ENCODE measurements at places on chromosomes 16 and 17.

- DNase-seq = no peak
Measured at GRCh38 chr17:82202981-82203380, 9.7 kb downstream of the CCDC57 start.

GRCh38 chr17:8069587-8069860 lies 18.0 kb downstream of the ALOX12B start:
- no peak for DNase-seq

DNA sequence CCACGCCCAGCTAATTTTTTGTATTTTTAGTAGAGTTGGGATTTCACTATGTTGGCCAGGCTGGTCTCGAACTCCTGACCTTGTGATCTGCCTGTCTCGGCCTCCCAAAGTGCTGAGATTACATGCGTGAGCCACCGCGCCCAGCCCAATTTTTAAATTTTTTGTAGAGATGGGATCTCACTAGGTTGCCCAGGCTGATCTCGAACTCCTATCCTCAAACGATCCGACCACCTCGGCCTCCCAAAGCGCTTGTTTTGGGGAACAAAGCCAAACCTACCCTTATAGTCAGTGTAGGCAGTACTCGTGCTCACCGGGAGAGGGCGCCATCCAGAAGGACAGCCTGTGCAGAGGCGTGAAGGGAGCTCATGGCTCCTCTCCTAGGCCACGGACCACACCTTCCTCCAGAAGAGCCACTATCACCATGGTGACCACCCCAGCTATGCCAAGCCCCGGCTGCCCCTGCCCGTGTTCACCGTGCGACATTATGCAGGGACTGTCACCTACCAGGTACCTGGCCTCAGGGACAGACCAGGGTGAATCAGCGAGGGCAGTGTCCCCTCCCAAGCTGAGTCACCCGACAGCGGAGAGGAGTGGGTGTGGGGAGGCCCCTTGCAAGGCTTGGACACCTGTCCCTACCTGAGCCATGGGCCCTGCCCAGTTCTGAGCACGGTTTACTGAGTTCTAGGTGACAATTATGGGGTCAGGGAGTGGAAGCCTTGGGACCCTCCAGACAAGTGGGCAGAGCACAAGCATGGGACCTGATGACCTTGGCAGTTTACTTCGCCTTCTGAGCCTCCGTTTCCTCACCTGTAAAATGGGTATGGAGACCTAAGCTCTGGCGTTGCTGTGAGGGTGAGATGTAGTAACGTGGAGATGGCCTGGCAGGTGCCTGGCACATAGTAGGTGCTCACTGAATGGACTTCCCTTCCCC lies 13.7 kb downstream of the MYO15B start:
- DNase-seq = peak; percentile 40

DNA sequence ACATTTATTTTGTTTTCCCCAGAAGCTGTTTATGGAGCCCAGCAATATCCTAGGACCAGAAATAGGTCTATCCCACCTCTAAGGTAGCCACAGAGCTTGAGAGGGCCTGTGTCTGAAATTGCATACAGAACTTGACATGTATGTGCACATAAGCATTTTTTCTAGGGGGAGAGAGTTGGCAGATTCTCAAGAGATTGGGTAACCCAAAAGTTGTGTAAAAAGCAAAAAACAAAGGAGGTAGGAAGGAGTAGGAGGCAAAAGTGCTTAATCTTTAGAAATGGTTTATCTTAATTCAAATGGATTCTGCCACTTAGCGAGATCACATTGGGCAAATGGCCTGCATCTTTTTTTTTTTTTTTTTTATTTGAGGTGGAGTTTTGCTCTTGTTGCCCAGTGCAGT lies 3.5 kb downstream of the PLK1 start:
- DNase-seq = no peak

DNA sequence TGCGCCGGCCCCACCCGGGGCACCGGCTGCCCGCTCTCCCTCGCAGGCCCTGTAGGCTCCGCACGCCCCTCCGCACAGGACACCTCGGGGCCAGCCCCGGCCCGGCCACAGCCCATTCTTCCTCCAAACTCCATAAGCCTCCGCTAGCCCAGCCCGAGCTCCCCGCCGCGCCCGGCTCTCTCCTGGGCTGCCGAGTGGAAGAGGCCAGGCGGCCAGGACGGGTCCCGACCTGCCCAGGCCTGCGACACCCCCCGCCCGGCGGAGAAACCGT lies 397 bp downstream of the NCOR1 start:
- DNase-seq = peak; percentile 72

DNA sequence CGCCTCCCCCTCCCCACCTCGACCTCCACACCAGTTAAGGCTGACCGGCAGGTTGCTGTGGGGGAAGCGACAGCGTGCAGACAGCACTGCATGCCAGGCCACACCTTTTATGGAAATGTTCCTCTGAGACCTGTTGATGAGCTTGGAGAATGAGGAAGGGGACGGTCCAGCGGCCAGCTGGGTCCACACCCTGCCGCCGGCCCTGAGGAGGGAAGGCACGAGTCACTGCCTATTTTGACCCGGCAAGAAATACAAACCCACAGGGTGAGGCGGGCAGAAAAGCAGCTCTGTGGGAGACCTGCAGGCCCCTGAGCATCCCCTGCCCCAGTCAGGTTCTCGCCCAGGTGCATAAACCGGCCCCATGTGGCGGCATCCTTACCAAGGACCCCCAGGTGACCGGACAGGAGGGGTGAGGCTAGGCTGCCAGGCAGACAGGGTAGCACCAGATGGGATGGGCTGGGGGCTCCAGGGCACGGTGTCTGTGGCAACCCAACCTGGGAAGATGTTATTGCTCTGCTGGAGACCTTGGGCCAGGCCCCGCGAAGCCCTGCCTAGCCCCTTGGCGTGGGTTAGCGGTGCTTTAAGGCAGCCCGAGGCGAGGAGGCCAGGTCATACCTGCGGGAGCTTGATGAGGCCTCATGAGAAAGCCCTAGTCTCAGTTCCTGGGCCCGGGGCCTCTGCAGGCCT lies 12.7 kb downstream of the NATD1 start:
- DNase-seq = no peak

GRCh38 chr17:19646788-19647696 lies 1.5 kb upstream of the ALDH3A2 start:
- peak; percentile 13 for DNase-seq

DNA sequence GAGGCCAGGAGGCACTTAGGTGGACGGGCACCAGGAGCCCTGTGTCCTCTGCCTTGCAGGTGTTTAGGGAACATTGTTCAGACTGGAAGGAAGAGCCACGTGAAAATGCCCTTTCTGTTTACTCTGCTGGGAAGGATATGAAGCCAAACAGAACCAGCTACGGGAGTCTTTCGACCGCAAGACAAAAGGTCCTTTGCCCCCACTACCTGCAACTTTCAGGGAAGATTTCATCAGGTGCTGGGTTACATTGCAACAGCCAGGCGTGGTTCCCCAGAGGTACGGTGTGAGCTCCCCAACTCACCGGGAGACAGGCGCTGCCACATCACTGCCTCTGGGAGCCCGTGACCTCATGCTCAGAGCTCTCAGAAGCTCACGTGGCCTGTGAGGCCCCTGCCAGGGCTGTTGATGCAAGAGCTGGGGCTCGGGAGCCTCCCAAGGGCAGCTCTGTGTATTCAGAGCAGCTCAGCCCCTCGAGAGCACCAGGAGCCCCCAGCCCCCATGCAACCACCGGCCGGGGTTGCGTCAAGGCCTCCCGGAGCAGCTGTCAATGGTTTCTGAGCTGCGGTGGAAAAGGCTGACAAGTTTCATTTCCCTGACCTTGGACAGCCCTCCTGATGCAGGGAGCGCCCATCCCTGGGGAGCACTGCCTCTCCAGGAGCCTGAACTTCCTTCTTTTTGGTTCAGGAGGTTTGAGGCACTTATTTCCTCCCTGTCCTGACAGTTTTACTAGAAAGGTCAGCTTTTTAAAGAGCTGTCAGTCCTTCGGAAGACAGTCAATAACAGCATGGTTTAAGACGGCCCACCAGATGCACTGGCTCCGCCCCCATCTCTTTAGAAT lies 42.1 kb downstream of the TBC1D16 start:
- DNase-seq = peak; percentile 84

DNA sequence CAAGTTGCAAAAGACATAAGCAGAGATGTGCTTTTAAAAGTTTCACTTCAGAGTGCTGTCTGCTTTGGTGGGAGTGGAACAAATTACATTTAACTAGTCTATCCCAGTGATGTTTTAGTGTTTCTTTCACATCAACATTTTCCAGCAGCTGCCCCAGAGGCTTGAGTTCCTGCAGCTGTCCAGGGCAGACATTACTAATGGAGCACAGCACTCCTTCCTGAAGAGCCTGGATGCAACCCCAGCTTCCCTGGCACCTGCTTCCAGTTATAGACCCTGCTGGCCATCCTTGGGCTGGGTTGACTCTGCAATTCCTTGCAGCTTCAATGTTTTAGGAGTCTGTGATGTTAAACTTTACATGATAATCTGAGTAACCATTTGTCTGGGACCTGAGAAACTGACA lies 61.4 kb upstream of the PIRT start:
- no peak for DNase-seq

GRCh38 chr17:12983991-12984884 lies 33.6 kb downstream of the ELAC2 start:
- DNase-seq = peak; percentile 92

DNA sequence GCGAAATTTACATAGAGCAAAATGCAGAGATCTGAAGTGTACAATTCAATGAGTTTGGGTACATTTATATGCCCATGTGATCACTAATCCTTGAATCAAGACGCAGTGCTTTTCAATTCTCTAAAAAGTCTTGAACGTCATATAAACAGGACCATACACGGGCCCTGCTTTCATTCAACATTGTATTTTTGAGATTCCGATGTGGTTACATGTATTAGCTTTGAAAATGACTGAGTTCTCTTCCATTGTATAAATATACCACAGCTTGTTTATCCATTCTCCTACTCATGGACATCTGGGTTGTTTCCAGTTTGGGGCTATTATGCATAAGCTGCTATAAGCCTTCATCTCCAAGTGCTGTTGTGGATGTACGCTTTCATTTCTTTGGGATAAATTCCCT lies 45.5 kb downstream of the ZCCHC14 start:
- DNase-seq = peak; percentile 87

DNA sequence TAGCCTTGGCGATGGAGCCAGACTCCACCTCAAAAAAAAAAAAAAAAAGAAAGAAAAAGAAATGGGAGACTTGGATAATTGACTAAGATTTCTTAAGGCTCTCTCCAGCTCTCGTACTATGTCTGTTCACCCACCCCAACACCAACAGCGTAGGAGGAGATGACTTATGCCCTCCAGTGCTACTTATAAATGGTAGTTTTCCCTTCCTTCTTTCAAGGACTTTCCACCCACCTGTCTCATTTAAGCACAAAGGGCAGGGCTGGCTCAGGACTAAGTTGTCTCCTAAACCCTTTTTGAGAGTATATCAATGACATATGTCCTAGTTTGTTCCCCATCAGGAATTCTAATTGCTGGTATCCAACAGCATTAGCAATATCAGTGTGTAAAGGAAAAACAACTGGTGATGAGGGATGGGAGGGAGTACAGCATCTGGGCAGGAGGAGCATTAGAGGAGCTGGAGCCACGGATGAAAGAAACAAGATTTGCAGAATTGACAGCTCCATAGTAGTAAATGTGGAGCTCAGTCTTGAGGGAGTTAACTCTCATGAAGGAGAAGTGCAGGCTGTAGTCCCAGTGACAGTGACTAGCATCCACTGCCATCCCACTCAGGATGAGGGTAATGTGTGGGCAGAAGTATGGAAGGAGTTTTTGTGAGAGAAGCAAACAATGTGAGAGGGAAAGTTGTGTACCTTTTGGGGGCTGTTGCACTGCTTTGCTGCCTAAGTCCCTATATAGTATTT lies 17.2 kb downstream of the UBE2Z start:
- DNase-seq = no peak

DNA sequence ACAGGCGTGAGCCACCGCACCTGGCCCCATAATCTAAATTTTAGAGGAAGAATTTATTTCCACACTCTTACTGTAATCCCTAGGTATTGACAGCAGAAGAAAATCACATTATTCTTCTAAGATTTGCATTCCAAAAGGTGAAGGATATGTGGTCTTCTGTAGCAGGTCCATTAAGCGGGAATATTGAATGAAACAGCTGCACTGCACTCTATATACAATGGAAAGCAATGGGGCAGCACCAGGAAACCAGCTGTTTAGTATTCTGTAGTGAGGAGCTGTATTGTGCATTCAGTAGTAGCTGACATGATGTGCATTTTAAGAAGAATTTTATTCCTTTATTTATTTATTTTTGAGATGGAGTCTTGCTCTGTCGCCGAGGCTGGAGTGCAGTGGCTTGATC lies 49.6 kb downstream of the PSMD12 start:
- no peak for DNase-seq

GRCh38 chr17:60601447-60602384 lies 1.7 kb downstream of the PPM1D start:
- DNase-seq = peak; percentile 87

DNA sequence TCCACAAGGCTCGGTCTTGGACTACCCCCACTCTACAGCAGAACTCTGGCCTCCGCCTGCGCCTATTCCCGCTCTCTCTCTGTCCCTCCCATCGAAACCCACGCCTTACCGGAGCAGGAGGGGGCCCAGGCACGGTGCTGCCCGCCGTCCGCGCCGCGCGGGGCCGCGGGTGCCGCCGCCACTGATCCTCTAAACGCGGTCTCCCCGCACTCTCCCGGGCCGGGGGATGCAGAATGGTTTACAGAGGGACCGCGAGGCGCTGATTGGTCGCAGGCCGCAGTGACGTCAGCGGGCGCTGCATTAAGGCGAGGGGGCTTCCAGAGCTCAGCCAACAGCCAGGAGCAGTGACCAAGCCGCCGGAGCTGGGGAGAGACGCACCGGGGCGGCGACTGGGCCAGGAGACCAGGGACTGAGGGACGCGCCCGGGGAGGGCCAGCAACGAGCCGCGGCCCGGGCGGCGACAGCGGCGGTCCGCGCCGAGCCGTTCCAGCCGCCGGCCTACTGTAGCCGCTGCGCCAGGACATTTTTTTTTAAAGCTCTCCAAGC lies 747 bp upstream of the LHX1 start:
- DNase-seq = peak; percentile 49

- peak; percentile 93 for DNase-seq
Measured at GRCh38 chr17:50931144-50931908, 65.2 kb upstream of the TOB1 start.

- DNase-seq = peak; percentile 20
Measured at GRCh38 chr17:57357830-57358430, 101.6 kb downstream of the MSI2 start.

- no peak for DNase-seq
Measured at GRCh38 chr17:67509390-67510287, 132.6 kb downstream of the PITPNC1 start.

DNA sequence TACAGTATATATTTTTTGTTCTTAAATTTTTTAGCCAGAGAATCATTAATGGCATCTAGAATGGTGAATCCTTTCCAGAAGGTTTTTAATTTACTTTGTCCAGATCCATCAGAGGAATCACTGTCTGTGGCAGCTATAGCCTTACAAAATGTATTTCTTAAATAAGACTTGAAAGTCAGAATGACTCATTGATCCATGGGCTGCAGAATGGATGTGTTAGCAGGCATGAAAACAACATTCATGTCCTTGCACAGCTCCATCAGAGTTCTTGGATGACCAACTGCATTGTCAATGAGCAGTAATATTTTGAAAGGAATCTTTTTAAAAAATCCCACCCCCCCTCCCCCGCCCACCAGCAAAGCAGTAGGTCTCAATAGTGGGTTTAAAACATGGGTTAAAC lies 51.4 kb downstream of the CACNG1 start:
- DNase-seq = no peak
